Vein endothelial cell (primary cell): ENCODE measurements at places on chromosomes 1 and 21. TPM values are rescaled to one million over a fixed set of nuclear protein-coding genes. Genes with fewer than 3 reads are reported as not detected.

RAB25 gene
- total RNA-seq: not detected in 2 replicates

DISC1 gene
- 21.9 and 25.1 TPM in 2 replicates for total RNA-seq

COL8A2 gene
- 2.4 and 2.6 TPM in 2 replicates for total RNA-seq

B3GALT2 gene
- total RNA-seq: 0.33 and 0.67 TPM in 2 replicates

KLHDC8A gene
- not detected in 2 replicates for total RNA-seq

C1orf185 gene
- not detected in 2 replicates for total RNA-seq

PADI4 gene
- total RNA-seq: not detected in 2 replicates

TNFSF18 gene
- total RNA-seq: 130 and 143 TPM in 2 replicates

KIAA0040 gene
- 17.6 and 53.5 TPM in 2 replicates for total RNA-seq

CCDC17 gene
- 2.0 and 2.2 TPM in 2 replicates for total RNA-seq

ECM1 gene
- total RNA-seq: 0.65 and 1.1 TPM in 2 replicates
